ENCODE measurements at places on chromosomes 12 and 14.

DNA sequence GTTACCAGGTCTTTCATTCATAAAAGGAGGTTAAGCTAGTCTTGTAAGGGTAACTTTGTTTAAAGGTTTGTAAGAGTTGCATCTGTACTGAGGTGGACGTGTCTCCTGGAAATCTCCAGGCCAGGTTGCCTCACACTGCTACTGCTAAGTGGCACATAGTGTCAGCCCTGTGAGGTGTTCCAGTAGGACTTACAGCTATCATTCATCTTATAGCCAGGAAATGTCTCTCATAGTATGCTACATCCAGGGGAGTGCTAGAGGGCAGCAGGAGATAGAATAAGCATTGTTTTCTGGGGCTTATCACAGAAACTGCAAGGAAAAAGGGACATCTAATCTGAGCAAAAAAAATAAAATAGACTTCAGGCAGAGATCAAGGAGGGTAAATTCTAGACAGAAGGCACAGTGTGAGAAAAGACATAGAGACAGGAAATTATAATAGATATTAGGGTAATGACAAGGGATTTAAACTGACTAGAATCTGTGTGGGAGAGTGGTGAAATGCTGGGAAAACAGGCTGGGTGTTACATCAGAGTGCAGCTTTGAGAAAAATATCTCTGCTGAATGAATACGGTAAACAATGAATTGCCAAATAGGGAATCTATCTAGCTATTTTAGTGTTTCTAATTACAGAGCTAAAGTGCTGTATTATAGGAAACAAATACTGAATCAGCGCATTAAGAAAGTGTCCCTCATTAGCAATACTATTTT lies 205.1 kb upstream of the ABCD2 start:
- DNase-seq, result no peak

GRCh38 chr14:22230517-22230916 lies 358.5 kb downstream of the DAD1 start:
- no peak for DNase-seq

DNA sequence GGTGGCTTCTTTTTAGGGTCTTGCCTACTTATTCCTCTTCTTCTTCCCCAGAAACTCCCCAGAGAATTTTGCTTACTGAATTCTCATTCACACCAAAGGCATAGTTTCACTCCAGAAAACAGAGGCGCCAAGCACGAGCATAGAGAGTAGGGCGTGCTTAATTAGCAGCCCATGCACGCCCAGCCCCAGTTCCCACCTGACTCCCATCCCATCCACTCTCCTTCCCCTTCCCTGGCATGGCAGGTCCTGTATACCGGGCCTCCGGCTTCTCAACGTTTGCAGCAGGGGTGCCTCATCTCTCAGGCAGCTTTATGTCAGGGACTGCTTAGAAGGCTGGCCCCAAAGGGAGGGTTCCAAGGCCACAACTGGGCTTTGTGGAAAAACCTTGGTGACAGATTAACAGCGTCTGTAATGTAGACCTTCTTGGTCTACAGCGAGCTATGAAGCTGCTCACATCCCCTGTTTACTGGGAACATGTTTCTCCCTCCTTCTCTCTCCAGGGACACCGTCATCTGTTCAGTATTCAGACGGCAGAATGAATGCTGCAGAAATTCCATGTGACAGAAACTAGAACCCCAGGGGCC lies 62.7 kb downstream of the ACTN1 start:
- DNase-seq, result no peak

- DNase-seq, result no peak
Observed at GRCh38 chr14:68282479-68283377, 463.1 kb downstream of the RAD51B start.

- no peak for DNase-seq
Observed at GRCh38 chr12:128415036-128415560, 148.1 kb downstream of the TMEM132C start.

DNA sequence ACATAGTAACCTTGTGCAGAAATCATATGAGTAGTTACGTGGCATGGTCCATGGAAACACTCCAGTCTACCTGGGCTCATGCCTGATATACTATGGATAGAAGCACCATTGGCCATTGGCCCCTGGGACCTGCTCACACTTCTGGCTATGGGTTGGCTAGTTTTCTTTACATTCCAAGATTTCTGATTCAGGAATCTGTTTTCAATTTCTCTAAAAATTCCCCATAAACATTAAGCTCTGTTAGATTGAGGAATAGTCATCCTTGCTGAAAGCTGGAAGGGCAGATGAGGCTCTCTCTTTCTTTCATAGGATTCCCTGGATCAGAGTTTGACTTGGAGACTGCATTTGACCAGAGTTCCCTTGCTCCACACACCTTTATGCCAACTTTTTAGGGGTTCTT lies 37.3 kb upstream of the RAP1B start:
- DNase-seq, result no peak

DNA sequence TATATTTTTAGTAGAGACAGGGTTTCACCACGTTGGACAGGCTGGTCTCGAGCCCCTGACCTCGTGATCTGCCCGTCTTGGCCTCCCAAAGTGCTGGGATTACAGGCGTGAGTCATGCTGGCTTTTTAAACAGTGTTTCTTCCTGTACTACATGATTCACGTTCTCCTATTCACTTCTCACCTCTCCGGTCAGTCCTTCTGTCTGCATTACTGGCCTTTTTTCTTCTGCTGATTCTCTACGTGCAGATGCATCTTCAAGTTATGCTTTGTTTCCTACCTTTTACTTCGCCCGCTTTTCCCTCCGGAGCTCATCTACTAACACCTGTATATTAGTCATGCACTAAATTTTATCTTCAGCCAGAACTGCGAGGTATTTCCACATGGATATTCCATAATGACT lies 296.2 kb upstream of the FLRT2 start:
- no peak for DNase-seq

- no peak for DNase-seq
Observed at GRCh38 chr12:15037091-15037687, 64.3 kb downstream of the PDE6H start.

- no peak for DNase-seq
Observed at GRCh38 chr12:106865683-106866082, 90.0 kb upstream of the TMEM263 start.

GRCh38 chr14:50773632-50774541 lies 57.1 kb downstream of the NIN start:
- no peak for DNase-seq

- peak; percentile 47 for DNase-seq
Observed at GRCh38 chr12:112463478-112463877, 44.7 kb downstream of the PTPN11 start.

DNA sequence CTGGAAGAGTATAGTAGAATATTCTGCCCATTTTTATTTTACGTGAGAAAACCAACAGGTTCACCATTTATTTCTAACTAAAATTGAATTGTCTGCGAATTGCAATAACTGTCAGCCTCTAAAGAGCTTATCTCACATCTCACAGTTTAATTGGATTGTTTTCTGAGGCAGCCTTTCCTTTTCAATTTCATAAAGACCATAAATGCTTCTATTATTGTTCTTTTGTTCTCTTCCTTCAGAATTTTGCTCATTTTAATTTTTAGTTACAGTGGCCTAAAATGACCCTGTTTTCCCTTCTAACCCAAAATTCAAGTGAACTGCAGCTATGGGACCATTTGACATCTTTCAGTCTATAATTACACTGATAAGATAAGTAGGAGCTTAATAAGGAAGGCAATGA lies 147.6 kb downstream of the KLHL28 start:
- DNase-seq, result no peak

DNA sequence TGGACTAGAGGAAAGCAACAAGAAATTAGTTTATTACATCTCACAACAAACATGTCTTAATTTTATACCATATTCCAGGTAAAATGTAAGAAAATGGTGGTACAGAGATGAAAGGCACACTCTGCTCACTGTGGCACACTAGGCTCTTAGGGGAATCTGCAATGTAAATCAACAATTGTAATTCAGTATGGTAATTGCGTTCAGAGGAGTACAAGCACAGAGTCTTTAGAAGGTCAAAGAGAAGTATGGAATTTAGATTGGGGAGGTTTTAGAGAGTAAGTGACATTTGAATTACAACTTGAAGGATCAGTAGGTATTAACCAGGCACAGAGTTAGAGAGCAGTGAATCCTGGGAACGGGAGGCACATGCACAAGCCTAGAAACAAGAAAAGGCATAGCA lies 694.0 kb upstream of the USP15 start:
- no peak for DNase-seq

GRCh38 chr12:82867762-82868500 lies 181.2 kb downstream of the TMTC2 start:
- DNase-seq, result no peak

- no peak for DNase-seq
Observed at GRCh38 chr14:77554207-77554606, 55.6 kb upstream of the ISM2 start.

DNA sequence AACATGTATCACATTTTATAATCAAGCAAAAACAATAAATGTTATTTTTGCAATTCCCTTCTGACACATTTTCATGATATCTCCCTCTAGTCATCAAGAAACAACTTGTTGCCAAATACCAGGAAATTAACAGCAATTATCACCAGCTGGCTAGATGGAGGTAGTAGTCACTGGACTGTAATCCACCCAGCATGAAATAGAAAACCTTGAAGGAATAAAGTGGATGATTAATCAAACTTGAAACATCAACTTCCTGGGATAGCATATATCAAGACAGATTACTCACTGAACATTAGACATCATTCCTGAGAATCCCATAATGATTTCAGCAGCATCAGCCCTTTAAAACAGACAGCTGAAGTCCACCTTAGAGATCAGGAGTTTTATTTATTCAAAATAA lies 259.0 kb downstream of the CCDC59 start:
- no peak for DNase-seq

- no peak for DNase-seq
Observed at GRCh38 chr12:51373187-51373586, 18.0 kb downstream of the GALNT6 start.

GRCh38 chr12:57869298-57869926 lies 22.9 kb upstream of the CTDSP2 start:
- DNase-seq, result no peak

DNA sequence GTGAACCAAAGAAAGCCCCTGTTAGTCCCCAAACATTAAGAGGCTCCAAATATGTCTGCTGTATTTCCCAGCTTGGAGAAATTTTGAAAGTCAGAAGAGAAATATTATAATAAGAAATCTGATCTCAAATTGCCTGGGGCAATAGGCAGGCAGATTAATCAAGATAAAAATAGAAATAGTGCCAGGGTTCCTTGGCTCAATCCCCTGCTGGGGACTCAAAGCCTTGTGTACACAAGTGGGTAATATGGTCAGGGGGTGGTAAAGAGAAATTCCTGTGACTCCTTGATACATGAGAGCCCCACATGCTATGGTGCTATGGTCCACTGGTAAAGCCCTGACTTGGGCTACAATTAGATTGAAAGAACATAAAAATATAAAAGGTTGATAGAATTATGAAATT lies 41.3 kb upstream of the ARID2 start:
- no peak for DNase-seq

DNA sequence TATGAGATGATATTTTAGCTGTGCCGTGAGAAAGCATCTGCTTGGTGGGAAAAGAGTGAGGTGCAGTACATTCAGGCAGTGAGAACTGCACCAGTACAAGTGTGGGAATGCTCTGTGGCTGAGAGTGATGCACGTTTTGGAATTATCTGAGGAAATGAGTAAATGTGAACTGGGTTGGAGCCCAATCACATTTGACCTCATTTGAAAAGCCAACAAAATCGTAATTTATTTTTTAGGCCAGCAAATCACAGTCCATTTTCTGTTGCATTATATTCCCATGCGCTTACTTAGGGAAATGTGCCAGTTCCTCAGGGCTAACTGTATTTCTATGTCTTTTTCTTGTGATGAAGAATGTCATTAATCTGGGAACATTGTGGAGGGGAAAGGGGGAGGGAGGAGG lies 77.3 kb downstream of the SNAPC1 start:
- DNase-seq, result no peak

DNA sequence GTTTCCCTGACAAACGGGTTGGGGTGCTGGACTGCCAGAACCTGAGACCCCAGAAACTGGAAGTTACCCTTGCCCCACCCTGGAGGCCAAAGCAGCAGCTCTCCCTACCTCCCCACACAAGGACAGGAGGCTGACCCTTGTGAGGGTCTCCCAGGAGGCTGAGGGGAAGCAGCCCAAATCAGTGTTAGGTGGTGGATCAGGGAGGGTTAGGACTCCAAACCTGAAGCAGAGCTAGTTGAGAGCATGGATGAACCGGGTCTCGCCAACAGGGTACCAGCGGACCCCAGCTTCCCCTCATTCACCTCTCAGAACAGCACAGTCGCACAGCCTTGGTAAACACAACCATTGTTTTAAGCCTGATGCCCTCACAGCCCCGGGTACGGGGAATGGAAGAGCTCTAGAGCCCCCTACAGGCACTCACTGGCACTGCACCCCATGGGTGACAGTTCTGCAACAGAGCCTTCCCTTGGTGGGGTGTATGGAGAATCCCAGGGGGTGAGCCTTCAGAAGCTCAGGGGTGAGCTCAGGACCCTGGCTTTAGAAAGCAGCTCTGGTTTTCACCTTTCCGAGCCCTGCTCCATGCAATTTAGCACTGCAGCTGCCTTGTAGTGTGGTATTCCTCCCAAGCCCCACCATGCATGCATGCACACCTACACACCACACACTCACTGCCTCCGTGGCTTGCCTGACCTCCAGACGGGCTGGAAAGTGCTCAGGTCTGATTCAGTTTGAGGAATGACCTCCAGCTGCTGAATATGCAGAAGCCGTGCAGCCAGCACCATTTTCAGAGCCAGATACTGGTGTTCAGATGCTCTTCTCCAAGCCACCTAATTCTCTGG lies 11.2 kb downstream of the ESRRB start:
- peak; percentile 87 for DNase-seq

- DNase-seq, result no peak
Observed at GRCh38 chr12:19689801-19690472, 250.6 kb downstream of the AEBP2 start.

DNA sequence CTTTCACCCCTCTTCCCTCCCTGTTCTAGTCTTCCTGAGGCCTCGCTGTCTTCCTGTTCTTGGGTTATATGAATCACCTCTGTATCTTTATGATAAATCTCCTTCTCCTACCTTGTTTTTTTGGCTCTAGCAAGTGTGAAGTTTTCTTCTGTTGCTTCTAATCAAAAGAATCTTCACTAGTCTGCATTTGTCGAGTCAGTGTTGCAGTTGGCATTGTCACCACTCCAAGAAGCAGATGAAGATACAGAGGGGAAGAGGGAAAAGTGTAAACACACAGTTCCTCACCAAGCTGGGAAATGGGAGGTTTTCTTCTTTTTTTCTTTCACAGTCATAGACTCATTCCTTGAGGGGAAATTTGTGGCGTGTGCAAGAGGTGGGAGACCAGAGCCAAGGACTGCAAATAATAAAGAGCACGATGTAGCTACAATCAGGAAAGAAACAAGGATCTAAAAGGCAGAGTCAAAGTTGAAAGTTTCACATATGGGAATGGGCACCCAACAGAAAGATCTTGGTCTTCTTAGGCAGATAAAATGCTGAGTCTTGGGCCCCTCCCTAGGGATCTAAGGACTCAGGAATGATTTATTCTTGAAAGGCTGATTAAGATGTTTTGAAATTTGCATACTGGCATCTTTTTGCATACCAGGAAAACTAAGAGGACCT lies 22.2 kb upstream of the PRICKLE1 start:
- DNase-seq, result no peak

GRCh38 chr14:88630565-88630964 lies 67.7 kb downstream of the ZC3H14 start:
- DNase-seq, result no peak

Data from GM20000 (cell line).